ENCODE measurements at places on chromosomes 13 and 19. TPM values are rescaled to one million over a fixed set of nuclear protein-coding genes. Genes with fewer than 3 reads are reported as not detected.
A peak's percentile ranks its signal among the peaks of the same experiment; 100 is the strongest.

GRCh38 chr13:100608906-100609305 is 20.3 kb upstream of the GGACT start:
- DNase-seq, result peak; percentile 14

- DNase-seq, result no peak
Measured at GRCh38 chr13:46104868-46105267, at the start of gene CPB2. Gene CPB2 (minus strand): TSS chr13:46105033. CDS start chr13:46105009, 24 bp downstream.

- DNase-seq, result no peak
Measured at GRCh38 chr19:54211235-54211634, 10.6 kb downstream of the RPS9 start.

GRCh38 chr19:51493776-51494175 is 7.8 kb downstream of the SIGLEC12 start:
- DNase-seq, result no peak

- no peak for DNase-seq
Measured at GRCh38 chr19:8525401-8525684, 11.4 kb upstream of the ZNF414 start.

GRCh38 chr13:109427695-109428094 is 358.7 kb downstream of the IRS2 start:
- DNase-seq, result no peak

GRCh38 chr19:14735915-14736314 is 42.4 kb downstream of the ADGRE2 start:
- no peak for DNase-seq

DNA sequence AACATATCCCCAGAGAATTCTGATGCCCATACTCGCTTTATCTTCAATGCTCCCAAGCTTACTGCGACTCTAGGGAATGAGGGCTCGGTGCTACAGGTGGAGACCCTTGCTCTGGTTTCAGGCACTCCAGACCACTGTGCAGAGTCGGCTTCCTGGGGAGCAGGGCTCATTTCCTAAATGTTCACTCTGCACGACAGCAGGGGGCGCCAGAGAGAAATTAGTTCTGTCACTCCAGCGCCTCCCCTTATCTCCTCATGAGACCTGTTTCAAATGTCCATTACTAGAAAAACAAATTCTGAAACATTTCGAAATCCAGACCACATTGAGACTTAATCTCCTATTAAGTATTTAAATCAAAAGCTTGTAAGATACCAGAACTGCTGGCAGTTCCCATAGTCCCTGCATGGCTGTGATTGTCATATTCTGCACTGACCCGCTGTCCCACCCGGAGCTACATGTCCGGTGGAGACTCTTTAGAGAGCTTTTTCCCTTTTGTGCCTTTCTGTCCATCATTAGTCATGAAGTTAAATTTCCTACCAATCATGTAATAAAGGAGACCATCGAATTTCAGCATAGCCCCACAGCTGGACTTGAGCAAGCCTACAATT is 22.4 kb downstream of the EPSTI1 start:
- peak; percentile 82 for DNase-seq

DNA sequence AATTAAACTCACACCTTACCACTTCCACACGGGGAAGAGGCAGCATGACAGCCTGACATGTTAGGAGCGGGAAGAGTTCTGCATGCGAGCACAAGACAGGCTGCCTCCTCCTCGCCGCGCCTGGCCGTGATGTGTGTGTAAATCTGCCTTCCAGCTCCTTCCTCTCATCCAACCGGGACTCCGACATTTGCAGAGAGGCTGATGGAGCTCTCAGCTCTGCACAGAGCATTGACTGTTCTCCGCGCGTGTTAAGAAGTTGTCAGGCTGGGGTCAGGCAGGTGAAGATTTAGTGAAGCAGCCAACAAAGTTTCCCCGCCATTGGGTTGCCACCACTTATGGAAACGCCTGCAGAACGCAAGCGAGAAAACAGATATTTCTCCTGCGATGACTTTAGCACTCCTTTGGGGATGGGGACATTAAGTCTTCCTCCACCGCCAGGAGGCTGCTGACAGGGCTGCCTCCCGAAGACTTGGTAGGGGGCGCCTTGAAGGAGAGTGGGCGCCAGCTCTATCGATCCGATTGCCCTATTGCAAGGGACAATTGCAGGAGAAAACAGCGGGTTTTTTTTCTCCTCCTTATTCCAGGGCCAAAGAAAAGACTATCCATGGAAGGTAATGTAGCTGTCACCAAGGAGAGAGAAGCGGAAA is 213.9 kb upstream of the TSHZ3 start:
- DNase-seq, result no peak

GRCh38 chr19:33374236-33374714 is 766 bp downstream of the CEBPG start:
- no peak for DNase-seq

GRCh38 chr19:33667141-33667650 is 45.4 kb downstream of the CHST8 start:
- DNase-seq, result no peak

GRCh38 chr13:106234636-106235035 is 300.8 kb downstream of the EFNB2 start:
- DNase-seq, result no peak

GRCh38 chr13:41767801-41768200 is 193.1 kb downstream of the VWA8 start:
- no peak for DNase-seq

- DNase-seq, result no peak
Measured at GRCh38 chr13:87208636-87209035, 462.5 kb upstream of the SLITRK5 start.

DNA sequence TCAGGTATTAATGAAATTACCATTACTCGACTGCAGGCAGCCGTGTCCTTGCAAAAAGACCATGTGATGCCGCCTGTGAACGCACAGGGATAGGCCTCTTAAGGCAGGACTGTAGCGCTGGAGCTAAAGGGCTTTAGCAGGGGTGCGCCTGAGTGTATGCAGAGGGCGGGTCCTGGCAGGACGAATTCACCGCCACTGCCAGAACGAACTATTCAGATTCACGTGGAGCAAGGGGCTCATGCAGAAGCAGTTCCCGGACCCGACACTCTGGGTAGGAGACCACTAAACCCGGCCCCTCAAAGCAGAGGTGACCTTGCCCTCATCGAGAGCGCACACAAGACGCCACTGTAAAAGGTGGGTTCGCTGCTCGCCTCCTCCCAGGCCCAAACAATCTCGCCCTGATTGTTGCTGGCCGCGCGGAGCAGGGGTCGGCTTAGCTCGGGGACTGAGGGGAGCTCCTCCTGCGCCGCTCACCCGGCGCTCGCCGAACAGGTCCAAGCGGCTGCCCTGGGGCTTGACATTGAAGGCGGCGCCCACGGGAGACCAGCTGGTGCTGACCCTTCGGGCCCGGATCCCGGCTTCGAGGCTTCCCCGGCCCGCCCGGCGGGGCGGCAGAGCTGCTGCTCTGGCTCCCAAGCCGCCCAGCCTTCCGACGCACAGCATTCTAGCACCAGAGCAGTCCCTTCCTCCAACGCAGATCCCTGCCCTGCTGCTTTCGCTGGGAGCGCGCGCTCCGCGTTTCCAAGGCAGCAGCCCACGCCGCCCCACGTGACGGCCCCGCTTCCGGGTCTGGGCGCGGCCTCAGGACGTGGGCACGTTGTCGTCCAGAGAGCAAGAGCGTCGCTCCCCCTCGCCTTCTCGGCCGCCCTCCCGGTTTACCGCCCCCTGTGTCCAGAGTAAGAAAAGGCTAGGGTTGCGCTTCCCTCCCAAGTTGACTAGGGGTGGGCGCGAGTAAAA is at the start of gene MIPEP:
MIPEP (minus strand) TSS at position 743 of the 957 bp plus-strand sequence; CDS start at position 663, 80 bp downstream.
- peak; percentile 97 for DNase-seq

DNA sequence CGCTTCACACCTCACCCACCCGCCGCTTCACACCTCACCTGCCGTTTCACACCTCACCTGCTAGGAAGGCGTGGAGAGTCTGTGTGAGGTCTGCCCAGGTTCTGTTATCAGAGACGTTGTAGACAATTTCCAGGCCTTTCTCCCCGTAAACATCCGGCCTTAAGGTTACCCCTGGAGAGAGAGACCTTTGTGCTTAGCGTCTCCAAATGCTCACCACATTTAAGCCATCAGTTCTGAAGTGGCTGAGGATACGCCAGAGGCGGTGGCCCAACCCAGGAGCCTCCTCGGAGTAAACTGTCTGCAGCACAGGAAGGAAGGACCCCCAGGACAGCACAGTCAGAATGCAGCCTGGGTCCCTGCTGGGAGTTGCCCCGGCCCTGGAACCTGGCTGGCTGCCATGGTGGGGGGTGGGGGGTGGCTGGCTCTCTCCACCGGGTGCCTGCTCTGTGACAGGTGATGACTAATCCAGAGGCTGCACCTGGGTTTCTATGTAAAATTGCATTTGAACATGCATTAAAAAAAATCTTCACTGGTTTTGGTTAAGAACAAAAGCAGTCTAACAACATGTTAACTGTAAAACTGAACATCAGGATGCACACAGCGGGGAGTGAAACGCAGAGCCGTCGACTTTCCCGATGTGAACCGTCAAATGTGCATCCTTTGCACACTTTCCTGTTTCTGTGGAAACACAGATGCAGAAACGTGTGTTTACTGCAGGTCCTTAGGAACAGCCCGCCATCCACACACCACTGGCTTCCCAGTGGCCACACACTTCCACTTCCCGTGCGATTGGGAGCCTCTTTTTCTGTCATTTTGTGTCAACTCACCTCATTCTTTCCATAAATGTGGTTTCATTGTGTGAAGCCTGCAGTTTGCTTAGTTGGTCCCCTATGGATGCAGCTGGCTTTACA is 4.5 kb downstream of the ATP4B start:
- DNase-seq, result no peak

The HCN2 gene
- polyA plus RNA-seq, result 0.16 TPM

The ZNF493 gene
- 14.0 TPM for polyA plus RNA-seq

The LCP1 gene
- 18.9 TPM for polyA plus RNA-seq

The LHFPL6 gene
- 14.1 TPM for polyA plus RNA-seq

The CYP2S1 gene
- 23.7 TPM for polyA plus RNA-seq

The ERFL gene
- polyA plus RNA-seq, result not detected

The LILRA1 gene
- not detected for polyA plus RNA-seq

The PSG5 gene
- polyA plus RNA-seq, result 0.23 TPM

The COLGALT1 gene
- polyA plus RNA-seq, result 58.9 TPM

All from hepatocyte (in vitro differentiated cells).